Transverse colon (tissue), 4 donors: ENCODE measurements at places on chromosomes 1 and 21. TPM values are rescaled to one million over a fixed set of nuclear protein-coding genes. Genes with fewer than 3 reads are reported as not detected.

DNA sequence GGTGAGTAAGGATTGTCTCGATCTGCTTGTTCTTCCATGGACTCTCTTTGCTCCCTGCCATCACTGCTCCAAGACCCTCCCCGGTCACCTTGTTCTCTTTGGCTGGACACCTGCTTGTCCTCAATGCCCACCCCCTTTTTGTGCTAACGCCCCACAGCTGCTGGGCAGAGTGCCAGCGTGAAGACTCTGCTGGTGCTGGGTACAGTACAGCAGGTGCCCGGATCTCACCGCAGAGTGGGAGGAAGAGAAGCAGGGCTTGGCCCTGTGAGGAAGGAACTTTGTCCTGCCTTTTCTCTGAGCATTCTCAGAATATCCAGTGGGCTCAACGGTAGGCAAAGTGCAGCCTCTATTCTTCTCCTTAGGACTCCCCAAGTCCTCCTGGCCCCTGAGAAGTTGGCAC is 90.1 kb downstream of the PLXNA2 start:
- DNase-seq: peak; percentile 75

DNA sequence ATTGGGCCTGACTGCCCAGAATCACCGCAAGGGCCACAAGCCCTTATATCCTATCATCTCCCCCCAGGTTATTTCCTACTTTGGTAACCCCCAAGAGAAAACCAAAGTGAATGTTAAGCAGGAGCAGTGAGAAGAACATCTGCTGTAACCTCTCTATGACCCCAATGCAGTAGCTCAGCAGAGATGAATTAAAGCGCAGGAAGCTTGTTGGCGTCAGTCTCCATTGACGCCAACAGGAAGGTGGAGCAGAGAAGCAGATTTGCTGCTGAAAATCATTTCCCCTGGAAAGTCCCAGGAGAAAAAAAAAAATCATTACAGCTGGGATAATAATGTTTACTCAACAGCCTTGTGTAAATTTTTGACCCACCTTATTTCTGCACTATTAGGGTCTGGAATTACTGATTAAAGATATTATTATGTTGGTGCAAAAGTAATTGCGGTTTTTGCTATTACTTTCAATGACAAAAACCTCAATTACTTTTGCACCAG is 33.2 kb upstream of the FAM163A start:
- DNase-seq: no peak

GRCh38 chr1:65170511-65171142 is 22.6 kb downstream of the AK4 start:
- peak; percentile 35 for DNase-seq

The ATAD3A gene
- total RNA-seq: 18.8 TPM

The GJB5 gene
- not detected for total RNA-seq

- no peak for DNase-seq
These were observed 11.0 kb downstream of the DNM3 start for GRCh38 chr1:171852272-171852671.

- peak; percentile 15 for DNase-seq
These were observed 119.7 kb upstream of the ZNF648 start for GRCh38 chr1:182181167-182181572.

DNA sequence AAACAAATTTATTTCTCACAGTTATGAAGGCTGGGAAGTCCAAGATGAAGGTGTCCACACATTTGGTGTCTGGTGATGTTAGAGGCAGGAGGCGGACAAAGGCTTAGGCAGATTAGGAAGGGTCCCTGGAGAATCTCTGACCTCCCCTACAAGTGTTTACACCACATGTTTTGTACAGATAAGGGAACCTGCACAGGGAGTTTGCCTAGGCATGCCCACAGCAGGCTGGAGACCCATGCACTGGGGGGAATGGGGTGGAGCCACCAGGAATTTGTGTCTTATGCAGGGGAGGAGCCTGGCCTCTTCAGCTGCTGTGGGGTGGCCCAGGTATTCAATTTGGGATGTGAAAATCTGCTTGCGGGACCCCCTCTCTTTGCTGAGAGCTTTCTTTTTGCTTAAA is 131.3 kb downstream of the PATJ start:
- no peak for DNase-seq

The CNKSR1 gene
- total RNA-seq: 53.5 TPM

The CFAP141 gene
- total RNA-seq: not detected

- DNase-seq: no peak
These were observed 92.7 kb downstream of the LEPR start for GRCh38 chr1:65512967-65513780.

The SPRR2G gene
- not detected for total RNA-seq

The DRAM2 gene
- 91.8 TPM for total RNA-seq

DNA sequence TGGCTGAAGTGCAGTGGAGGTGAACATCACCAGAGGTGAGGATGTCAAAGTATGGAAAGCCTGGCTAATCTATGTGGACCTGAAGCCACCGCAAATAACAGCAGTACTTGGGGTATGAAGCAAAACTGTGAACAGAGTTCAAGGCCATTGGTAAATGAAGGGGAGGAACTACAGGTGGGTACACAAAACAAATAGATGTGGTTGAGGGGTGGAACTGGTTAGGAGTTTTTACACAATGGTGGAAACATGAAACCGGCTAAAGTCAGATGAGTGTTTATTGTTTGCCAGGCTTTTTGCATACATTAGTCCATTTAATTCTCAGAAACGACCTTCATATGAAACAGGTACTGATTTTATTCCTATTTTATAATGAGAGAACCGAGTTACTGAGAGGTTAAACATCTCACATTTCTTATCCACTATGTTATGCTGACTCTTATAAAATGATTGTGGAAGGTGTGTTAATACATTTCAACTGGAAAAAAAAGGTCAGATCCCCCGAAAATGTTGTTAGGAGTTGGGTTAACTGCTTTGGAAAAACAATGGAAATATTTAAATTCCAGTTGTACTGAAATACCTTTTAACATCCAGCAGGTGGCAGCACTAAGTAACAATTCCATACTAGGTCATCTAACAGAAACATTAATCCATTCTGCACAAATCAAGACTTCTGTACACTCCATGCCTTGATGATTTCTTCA is 44.3 kb upstream of the GTF2B start:
- DNase-seq: no peak

- DNase-seq: no peak
These were observed 1.3 kb downstream of the SLC41A1 start for GRCh38 chr1:205811660-205812059.

DNA sequence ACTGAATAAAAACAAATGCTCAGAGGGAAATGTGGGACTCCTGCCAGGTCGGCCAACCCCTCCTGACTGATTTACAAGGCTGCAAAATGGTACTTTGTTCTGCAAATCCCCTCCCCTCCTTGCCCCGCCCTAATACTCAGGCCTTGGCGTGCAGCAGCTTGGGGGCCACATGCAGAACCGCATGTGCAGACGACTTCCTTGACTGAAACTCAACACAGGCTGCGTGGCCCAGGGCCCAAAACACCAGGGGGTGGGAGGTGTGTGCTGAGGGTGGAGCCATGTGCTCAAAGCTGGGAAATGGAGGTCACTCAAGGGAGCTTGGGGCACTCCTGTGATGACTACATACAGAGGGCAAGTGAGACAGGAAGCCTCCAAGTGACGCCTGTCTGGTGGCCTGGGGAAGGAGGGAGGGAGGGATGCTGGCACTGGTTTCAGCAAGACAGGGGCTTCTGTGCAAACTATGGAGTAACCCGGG is 87.2 kb downstream of the MRPL37 start:
- DNase-seq: peak; percentile 86

The IGSF3 gene
- total RNA-seq: 49.6 TPM

The LCE1E gene
- not detected for total RNA-seq

- DNase-seq: no peak
These were observed 113.0 kb downstream of the PAPPA2 start for GRCh38 chr1:176575991-176576390.
